ENCODE measurements at places on chromosomes 1 and 21. TPM values are rescaled to one million over a fixed set of nuclear protein-coding genes. Genes with fewer than 3 reads are reported as not detected.

The TAS1R1 gene
- not detected for polyA plus RNA-seq

The AMY1A gene
- not detected for polyA plus RNA-seq

The LRRC53 gene
- polyA plus RNA-seq = not detected

The DPT gene
- polyA plus RNA-seq = not detected

The ADCY10 gene
- 0.11 TPM for polyA plus RNA-seq

The HEYL gene
- polyA plus RNA-seq = 0.33 TPM

The B3GALT5 gene
- not detected for polyA plus RNA-seq

The RIMS3 gene
- polyA plus RNA-seq = 0.45 TPM

The SELENON gene
- polyA plus RNA-seq = 12.5 TPM

The SPRR2F gene
- polyA plus RNA-seq = 0.35 TPM

The HES4 gene
- polyA plus RNA-seq = 43.7 TPM

The SLC6A17 gene
- not detected for polyA plus RNA-seq

The PRELP gene
- not detected for polyA plus RNA-seq

The S100A5 gene
- polyA plus RNA-seq = not detected

The KIF21B gene
- 7.5 TPM for polyA plus RNA-seq

The RIPK4 gene
- not detected for polyA plus RNA-seq
